Neural progenitor cell (in vitro differentiated cells): ENCODE measurements at places on chromosomes 1 and 21.

DNA sequence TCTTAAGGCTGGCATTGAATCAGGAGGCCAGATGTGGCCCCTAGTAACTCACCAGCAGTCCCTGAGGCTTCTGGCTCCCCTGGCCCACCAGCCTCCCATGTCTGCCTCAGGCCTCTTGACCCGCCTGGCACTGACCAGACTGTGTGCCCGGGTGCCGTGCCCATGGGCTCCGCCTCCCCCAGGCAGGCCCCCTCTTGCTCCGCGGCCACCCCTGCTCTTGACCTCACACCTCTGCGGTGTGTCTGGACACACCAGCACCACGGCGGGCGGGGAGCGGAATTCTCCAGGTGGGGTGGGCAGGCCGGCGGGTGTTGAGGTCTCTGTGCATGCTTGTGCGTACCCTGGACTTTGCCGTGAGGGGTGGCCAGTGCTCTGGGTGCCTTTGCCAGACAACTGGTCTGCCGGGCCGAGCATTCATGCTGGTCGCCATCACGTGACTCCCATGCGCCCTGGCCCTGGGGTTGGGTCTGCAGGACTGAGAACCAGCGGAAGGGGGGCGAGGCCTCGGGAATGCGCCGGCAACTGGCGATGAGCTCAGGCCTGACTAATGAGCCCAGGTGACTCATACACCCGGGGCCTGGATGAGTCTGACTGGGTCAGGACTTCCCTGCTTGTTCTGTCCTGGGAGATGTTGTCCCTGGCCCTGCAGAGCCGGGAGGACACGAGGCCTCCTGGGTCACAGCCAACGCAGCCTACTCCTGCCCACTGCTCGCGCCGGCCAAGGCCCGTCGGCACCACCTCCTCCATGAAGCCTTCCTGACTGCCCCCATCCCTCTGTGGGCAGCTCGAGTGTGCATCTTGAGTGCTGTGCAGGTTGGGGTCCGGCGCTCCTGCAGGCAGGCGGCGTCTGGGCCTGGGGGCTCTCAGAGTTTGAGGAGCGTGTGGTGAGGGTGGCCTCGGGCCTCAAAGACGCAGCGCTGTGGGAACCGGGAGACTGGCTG is 22.6 kb downstream of the COL18A1 start:
- peak; percentile 59 for DNase-seq

- no peak for DNase-seq
These were observed 90.7 kb downstream of the MRPL37 start for GRCh38 chr1:54290506-54291184.

DNA sequence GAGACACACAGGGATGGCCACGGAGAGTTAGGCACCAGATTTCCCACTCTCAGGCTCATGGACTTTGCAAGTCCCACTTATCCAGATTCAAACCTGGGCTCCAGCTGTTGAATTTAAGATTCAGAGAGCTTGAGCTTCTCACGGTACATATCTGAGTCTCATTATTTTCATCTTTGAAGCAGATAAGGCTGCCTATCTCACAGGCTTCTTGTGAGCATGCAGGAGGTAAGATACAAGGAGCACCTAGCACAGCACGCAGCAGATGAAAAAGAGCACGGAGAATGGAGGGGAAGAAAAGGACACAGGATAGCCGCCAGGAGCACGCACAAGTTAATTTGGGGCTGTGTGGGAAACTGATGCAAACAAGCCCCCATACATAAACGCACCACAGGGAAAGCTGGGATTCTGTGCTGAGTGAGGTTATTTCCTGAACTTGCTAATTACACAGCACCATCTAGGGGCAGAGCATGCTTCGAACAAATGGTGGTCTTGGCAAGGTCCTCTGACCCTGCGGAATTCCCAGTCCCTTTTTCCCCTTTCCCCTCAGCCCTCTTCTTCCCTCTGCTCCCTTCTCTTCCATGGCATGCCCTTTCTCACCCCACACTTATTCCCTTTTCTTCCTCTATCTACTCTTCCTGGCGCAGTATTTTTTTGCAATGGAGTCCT is 134.7 kb upstream of the VANGL1 start:
- peak; percentile 64 for DNase-seq

DNA sequence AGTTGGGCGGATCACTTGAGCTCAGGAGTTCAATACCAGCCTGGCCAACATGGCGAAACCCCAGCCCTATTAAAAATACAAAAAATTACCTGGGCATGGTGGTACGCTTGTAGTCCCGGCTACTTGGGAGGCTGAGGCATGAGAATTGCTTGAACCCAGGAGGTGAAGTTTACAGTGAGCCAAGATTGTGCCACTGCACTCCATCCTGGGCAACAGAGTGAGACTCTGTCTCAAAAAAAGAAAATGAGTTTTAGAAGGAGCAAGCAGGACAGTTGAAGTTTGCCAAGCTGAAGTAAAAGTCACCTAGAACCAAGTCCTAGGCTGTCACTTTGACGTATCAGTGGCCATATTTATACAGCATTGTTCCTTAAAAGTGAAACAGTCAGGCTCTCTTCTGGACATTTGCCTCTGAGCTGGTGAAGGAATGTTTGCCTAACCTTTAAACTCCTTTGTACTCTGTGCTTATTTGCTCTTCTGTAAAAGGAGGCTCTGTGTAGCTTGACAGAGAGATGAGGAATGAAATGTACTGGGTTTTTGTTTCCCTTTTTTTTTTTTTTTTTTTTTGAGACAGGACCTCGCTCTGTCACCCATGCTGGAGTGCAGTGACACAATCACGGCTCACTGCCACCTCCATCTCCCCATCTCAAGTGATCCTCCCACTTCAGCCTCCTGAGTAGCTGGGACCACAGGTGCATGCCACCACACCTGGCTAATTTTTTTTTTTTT is 2.8 kb downstream of the RAB4A start:
- no peak for DNase-seq

DNA sequence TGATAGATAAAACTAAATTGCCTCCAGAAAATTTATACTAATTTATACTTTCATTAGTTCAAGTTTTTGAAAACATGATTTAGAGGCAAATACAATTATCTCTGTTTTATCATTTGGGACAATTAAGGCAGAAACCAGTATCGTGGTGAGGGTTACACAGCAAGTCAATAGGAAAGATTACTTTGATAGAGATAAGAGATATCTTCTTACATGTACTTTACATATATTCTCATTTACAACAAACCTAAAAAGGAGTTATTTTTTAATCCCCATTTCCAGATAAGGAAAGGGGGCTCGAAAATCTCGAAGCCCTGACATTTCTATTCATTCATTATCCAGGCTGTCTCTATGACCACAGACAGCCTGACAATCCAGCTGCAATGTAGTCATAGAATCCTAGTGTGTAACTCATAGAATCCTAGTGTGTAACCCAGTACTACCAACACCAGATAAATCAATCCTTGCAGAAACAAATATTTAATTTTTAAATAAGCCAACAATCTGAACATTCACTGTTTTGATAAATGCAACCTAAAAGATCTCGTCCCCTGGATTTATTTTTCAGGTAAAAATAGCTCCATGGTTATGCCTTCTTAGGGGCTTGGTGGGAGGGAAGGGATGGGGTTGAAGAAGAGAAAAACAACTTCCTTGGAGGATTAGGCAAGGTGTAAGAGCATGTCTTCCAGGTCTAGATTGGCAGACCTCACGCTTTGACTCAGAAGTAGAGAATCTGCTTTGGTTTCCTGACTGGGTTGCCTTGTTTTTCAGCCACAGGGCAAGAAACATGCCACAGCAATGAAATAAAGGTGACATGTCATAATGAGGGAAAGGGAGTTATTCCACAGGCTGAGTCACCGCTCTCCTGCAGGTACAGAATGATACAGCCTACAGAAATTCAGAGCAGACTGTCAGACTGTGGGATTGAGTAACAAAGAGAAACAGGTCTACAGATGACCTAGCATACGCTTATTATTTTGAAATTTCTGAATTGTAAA is 45.6 kb downstream of the IRF2BP2 start:
- DNase-seq: no peak

GRCh38 chr1:225834417-225835329 is 24.7 kb downstream of the EPHX1 start:
- no peak for DNase-seq

DNA sequence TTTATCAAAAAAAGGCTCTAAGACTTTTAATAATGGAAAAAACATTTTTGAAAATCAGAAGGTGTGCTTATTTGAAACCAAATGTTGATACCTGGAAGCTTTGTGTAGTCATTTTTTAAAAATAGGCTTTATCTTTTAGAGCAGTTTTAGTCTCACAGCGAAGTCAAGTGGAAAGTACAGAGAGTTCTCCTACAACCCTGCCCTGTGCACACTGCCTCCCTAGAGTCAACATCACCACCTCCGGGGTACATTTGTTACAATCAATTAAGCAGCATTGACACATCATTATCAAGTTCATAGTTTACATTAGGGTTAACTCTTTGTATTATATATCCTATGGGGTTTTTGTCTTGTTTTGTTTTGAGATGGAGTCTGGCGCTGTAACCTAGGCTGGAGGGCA is 10.7 kb upstream of the ERO1B start:
- DNase-seq: no peak

DNA sequence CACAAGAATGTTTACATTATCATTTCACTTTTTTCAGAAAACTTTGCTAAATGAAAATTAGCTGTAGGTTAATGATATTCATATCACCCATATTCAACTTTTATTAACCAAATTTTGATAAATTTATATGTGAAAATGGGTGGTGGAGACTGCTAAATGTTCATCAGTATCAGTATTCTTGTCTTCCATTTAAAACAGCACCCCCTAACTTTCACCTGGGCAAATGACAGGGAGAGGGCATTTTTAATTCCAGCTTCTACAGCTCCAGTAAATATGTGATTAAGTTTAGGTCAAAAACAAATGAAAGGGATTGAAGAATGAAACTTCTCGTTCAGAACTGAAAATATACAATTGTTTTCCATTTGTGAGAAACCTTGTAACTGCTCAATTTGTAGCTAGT is 722.2 kb downstream of the KCNT2 start:
- peak; percentile 6 for DNase-seq

DNA sequence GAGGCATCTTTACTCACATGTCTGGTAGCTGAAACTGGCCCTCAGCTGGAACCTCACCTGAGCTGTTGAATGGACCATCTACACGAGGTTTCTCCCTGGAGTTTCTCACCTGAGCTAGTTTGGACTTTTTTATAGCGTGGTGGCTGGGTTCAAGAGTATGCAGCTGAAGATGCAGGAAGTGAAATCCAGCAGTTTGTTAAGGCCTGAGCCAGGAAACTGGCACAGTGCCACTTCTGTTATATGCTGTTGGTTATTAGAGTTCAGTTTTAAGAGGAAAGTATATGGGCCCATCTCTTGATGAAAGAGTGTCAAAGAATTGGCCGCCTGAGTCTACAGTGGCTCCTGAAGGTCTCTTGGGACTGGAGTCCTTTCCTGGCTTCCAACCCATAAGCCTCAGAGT is 35.6 kb downstream of the STUM start:
- no peak for DNase-seq

DNA sequence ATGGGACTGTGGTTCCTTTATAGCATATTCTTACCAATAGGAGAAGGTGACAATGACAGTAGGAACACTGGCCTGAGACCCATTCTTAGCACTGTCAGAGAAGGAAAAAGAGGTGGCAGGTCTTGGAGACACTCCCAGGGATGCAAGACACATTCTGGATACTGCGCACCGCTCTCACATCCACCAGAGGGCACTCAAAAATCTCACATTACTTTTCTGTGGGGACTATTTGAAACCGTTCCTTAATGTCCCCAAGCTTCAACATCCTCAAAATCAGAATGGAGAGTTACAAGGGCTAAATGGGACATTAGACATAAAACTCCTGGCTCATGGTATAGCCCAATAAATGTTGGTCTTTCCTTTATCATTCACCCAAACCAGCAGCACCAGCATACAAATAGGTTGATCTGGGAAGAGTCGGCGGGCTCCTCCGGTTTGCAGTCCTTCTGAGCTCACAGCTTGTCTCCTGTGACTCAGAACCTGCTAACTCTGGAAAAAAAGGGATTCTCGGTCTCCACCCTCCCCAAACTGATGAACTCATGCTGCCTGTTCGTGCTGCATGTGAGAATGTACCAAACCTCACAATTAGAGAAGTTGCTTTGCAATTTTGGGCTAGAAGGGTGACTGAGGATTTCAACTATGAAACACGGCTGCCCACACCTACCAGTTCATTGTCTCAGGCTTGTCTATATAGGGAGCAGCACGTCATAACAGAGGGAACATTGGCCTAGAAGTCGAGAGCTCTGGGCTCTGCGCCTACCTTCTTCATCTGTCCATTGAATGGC is 40.2 kb downstream of the IL12RB2 start:
- peak; percentile 79 for DNase-seq

- no peak for DNase-seq
These were observed 6.0 kb upstream of the PPIE start for GRCh38 chr1:39732730-39733129.

DNA sequence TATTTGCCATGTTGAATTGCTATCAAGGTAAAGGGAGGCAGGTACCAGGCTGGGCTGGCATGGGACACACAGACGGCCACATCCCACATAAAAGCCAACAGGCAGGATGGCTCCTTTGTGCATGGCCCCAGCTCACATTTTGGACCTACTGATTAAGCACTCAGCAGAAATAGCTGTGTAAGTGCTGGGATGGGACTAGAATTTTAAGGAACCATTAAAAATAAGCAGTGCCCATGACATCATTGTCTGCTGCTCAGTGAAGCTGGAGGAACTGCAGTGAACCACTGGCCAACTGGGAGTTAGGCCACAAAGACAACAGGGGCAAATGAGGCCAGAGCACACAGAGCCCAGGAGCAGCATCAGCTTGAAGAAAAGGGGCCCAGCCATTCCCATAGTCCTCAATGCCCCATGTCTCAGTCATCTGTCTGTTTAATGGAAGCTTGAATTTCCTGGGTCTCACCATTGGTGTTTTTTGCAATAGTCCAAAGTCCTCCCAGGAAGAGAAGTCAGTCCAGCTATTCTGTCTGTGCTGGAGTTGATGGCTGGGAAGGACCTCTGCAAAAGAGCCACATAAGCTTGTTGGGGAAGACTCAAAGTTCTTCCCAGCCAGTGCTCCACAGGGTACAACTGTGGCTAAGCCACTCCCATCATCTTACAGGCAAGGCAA is 45.3 kb upstream of the TNR start:
- no peak for DNase-seq

DNA sequence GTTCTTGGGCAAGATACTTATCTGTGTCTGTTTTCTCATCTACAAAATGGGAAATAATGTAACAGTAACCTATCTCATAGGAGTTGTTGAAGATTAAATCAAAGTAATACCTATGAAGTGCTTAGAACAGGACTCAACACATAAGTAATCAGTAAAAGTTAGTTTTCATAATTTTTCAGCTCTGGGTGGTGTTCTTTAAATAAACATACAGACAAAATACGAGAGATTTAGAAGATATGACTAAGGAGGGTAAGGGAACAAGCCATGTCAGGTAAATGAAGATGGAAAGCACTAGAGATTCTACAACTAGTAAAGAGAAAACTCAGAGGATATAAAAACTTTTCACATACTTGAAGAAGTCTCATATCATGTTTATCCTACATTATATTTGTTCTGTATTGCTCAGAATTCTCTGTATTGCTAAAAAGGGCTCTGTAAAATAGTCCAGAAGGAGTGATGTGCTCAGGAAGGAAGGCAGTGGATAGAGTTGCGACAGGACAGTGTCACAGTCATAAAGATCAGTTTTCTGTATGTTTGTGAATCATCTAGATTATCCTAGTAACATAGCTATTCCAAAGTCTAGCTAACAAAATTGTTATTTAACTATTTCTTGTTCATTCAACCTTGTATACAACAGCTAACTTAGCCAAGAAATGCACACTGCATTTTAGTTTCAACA is 16.0 kb downstream of the LIN9 start:
- no peak for DNase-seq

- DNase-seq: no peak
These were observed 11.9 kb downstream of the TSPAN2 start for GRCh38 chr1:115077286-115077983.
